ENCODE measurements at places on chromosomes 7 and 10. TPM values are rescaled to one million over a fixed set of nuclear protein-coding genes. Genes with fewer than 3 reads are reported as not detected.
A peak's percentile ranks its signal among the peaks of the same experiment; 100 is the strongest.

DNA sequence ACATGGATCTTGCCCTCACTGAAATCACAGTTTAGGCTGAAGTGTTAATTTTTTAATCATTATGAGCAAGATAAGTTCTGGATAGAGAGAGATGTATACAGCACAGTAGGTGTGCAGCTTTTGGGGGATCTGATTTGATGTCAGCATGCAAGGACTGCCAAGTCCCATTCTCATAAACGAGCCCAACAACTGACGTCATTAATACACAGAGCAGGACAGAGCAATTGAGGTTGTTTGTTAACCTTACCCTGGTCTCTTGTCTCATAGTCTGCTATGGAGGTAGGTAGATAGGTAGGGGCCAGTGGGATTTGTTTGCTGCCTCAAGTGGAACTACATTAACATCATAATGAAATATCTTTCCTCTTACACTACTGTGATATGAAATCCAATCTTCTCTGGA lies 8.6 kb upstream of the TMEM229A start:
- no peak for DNase-seq

Gene SPDYE5
- total RNA-seq: not detected

DNA sequence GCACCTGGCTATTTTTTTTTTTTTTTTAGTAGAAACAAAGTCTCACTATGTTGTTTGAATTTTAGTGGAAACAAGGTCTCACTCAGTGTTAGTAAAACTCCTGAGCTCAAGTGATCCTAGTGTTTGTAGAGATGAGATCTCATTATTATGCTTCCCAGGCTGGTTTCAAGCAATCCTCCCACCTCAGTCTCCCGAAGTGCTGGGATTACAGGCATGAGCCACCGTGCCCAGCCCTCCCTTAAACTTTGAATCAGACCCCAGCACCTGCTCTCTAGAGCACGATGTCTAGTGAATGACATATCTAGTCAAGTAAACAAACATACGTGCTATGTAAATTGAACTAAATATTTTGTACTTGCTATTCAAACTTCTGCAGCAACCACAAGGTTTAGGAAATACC lies 105.6 kb upstream of the MYO3A start:
- no peak for DNase-seq

Gene MYO1G
- 1.0 TPM for total RNA-seq

- no peak for DNase-seq
These were observed 47.3 kb upstream of the ITGB8 start for GRCh38 chr7:20283385-20283784.

- DNase-seq: no peak
These were observed 63.3 kb downstream of the NOC3L start for GRCh38 chr10:94299417-94299816.

GRCh38 chr7:42351316-42351935 lies 114.4 kb upstream of the GLI3 start:
- DNase-seq: no peak

DNA sequence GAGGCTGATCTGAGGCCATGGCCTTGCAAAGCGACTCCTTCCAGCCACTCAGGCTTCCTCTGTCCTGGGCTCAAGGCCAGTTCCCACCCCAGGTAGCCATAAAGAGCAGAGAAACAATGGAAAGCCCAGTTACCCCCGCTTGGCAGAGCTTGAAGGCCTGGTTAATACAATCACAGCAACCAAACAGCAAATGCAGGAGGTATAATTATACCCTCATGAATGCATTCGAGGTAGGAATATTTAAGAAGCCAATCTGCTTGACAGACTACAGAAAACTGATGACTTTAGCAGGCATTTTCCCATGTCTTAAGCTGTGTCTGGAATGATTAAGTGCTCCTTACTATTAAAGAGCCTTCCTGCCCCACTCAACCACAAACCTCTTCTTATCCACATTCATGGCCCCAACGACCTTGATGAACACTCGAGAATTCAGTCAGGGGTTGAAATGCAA lies 114.1 kb upstream of the MACROH2A2 start:
- DNase-seq: no peak

DNA sequence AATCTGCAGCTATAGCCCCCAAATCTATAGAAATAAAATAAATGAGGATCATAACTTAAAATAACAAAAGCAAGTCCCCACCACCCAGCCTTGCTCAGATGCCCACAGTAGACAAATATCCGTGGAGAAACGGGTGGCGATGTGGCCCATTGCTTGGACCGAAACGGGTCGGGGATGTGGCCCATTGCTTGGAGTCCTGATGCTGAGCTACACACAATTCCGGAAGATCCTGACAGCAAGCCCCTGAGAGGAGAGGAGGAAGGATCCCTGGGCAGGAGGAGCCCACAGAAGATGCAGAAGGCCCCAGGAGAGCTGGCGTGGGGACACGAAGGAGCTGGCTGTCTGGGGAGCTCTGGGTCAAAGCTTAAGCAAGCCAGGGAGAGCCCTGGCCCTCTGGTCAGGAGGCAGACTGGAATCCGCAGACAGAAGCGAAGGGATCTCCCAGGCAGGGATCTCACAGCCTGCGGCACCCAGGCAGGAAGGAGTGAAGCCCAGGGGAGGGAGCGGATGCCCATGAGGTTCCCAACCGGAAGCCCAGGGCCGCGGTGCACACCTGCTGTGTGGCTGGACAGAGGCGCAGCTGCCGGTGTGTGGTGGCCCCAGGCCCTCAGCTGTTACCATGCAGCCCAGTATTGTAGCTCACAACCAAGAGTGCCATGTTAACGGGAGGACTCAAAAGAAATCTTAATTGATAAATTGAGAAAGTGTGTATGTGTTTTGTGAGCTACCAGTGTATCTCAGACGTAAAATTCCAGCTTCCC lies 138.8 kb downstream of the ADARB2 start:
- peak; percentile 23 for DNase-seq

- DNase-seq: no peak
These were observed 17.7 kb downstream of the SEPTIN7 start for GRCh38 chr7:35818513-35818912.

DNA sequence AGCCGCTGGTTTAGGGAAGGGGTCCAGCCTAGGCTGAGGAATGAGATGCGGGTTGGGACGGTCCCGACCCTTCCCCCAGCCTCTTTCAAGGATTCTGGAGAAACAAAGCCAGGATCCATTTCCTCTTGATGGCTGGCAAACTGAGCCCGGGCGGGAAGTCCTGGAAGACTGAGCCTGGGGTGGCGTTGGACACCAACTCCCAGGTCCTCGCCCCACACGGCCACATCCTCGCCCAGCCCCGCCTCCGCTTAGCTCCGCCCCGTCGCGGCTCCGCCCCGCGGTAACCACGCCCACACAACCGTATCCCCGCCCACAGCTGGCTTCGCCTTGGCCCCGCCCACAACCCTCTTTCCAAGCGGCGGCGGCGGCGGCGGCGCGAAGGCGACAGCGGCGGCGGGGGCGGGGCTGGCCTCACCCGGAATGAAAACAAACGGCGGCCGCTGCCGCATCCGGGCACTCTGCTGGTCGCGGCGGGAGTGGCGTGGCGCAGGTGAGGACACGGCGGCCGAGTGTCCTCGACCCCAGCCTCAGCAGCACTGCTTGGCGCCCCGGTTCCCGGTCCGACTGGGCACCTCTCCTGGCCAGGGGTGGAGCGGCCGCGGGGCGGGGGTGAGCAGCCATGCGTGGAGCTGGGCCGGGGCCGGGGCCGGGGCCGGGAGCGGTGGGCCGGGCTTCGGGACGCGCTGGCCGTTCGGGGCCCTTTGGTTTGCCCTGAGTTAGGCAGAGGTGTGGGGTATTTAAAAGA lies at the start of gene NUB1:
Gene NUB1 (plus strand): TSS at position 456 of the 745 bp plus-strand sequence. CDS start 3,538 bp downstream, outside the sequence.
- peak; percentile 96 for DNase-seq

Gene DGKI
- 0.35 TPM for total RNA-seq

GRCh38 chr10:113485736-113486135 lies 67.1 kb upstream of the HABP2 start:
- DNase-seq: no peak

DNA sequence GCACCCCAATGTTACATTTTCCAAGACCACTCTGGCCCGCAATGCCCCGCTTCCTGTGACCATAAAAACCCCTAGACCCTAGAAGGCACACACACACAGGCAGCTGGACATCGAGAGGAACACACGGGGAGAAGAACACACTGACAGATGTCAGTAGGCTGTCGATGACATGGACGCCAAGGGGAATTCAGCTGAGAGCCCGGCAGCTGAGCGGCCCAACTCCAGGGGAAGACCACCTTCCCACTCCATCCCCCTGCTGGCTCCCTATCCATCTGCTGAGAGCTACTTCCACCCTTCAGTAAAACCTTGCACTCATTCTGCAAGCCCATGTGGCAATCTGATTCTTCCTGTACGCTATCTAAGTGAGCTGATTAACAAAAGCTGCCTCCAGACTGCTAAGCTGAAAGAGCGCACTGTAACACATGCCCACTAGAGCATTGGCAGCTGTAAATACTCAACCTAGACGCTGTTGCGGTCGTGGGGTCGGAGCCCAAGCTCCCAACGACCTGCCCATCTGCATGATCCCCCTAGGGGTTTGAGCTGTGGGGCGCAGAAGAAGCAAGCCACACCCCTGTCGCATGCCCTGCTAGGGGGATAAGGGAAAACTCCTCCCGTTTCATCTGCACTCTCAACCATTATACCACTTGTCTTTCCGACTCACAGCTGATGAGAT lies 843.6 kb upstream of the POT1 start:
- no peak for DNase-seq

DNA sequence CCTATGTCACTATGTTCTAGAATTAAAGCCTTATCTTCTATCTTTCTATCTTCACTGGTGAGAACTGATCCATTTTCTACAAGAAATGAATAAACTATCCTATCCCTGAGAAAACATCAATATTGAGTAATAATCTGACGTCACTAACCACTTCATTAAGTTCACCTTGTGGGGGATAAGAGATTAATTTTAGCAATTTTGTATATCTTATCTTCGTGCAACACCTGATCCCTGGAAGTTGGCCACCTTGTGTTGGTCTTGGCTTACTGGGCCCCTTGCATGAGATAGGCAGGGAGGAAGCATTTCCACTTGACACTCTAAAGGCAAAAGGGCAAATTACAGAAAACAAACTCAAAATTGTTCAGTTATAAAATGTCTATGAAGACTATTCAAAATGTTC lies 20.1 kb upstream of the OR6B1 start:
- DNase-seq: no peak

Gene AZGP1
- 2,337 TPM for total RNA-seq

DNA sequence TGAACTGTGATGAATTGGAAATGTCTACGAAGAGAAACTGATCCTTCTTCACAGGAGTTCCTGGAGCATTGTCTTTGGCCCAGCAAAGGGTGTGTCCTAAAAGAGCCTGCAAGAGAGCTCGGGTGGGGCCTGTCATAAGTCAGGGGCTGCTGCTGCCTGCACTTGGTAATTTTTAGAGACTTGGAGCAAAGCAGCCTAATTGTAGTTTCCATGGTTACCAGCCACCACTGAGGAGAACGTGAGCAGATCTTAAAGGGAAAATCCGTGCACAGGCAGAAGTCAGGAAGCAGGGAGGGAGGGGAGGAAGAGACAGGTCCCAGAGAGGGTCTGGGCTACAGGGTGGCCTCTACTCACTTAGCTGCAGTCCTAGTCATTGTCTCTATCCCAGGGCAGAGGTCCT lies 463.6 kb downstream of the PLXNA4 start:
- no peak for DNase-seq

DNA sequence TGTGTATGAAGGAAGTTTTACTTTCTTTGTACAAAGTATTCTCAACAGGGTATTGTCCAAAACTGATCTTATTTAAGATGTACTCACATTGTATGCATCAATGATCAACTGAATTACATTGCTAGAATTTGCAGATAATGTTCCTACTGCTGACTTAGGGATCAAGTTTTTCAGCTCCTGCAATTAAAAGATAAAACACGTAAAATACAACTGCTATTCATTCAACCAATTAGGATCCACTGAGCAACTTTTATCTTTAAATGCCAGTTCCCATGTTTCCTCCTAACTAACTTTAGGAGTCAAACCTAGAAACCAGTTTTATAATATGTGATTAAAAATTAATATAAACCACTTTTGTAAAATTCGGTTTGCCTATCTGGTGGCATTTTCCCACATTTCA lies 35.9 kb downstream of the ITGB1 start:
- DNase-seq: no peak

Gene CUBN
- total RNA-seq: 0.25 TPM

DNA sequence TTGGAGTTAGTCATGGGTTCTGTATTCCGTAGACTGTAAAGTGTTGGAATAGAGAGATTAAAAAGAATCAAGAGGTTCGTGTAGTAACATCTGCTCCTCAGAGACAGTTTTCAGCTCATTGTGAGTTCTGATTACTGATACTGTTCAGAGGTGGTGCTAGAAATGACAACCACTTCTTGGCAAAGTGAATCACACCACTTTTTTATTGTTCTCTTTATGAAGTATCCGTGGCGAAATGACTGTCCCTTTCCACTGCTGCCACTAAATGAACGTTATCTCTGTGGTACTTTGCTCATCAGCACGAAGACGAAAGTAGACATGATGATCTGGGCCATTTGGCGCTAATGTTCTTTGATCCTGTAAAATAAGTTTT lies 860 bp downstream of the RPP30 start:
- no peak for DNase-seq

Gene TET1
- total RNA-seq: 0.81 TPM

- no peak for DNase-seq
These were observed 248.0 kb downstream of the PRPF18 start for GRCh38 chr10:13834581-13835286.

GRCh38 chr7:12705878-12706277 lies 18.4 kb downstream of the ARL4A start:
- DNase-seq: no peak

Gene VGF
- total RNA-seq: not detected

Gene RASA4B
- total RNA-seq: 2.9 TPM

GRCh38 chr7:10507032-10507431 lies 466.6 kb upstream of the PHF14 start:
- DNase-seq: no peak

GRCh38 chr7:80666376-80666775 lies 27.9 kb downstream of the CD36 start:
- DNase-seq: no peak

Gene KCND2
- 0.03 TPM for total RNA-seq

- DNase-seq: no peak
These were observed 193.3 kb downstream of the FRMD4A start for GRCh38 chr10:14137391-14137790.

DNA sequence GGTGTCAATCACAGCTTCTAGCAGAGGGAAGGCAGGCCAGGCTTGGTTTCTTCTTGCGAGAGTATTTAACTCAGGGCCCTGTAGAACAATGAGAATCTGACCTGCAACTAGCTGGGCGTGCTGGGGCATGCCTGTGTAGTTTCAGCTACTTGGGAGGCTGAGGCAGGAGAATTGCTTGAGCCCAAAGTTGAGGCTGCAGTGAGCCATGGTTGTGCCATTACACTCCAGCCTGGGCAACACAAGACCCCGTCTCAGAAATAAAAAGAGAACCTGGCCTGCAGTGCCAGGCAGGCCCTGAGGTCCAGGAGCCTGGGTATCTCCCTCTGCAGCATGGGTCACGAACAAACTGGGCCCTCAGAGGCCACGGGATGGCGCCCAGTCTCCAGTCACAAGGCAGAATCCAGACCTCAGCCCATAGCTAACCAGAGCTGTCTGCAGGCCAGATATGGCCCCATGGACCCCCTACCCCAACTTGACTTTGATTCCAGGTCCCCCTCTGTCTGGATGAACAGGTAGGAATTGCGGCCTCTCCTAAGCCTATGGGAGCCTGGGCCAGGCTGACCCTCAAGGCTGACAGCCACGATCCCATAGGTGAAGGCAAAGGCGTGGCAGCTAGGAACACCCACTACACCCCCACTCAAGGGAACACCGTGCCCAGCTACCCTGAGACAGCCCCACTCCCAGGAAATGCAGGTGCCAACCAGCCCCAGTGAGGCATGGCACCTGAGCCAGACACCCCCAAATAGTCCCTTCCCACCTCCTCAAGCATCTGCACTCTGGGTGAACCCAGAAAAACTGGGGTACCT lies 102.7 kb upstream of the TNRC18 start:
- peak; percentile 57 for DNase-seq

All from left lobe of liver (tissue), 2 donors.